Calu3 (cell line): ENCODE measurements at places on chromosomes 2 and 18. TPM values are rescaled to one million over a fixed set of nuclear protein-coding genes. Genes with fewer than 3 reads are reported as not detected.

Gene PLCD4
- 0.38 and 0.95 TPM in 2 replicates for total RNA-seq

Gene FKBP1B
- total RNA-seq: 5.9 and 8.2 TPM in 2 replicates

Gene TDRD15
- not detected in 2 replicates for total RNA-seq

Gene MFF
- 72.4 and 82.3 TPM in 2 replicates for total RNA-seq

Gene RAB11FIP5
- 20.2 and 27.1 TPM in 2 replicates for total RNA-seq

Gene CYP26B1
- 3.0 and 5.1 TPM in 2 replicates for total RNA-seq

Gene DSC1
- total RNA-seq: not detected in 2 replicates

Gene ITGB1BP1
- 87.0 and 93.1 TPM in 2 replicates for total RNA-seq

Gene GATA6
- total RNA-seq: 54.6 and 58.4 TPM in 2 replicates

Gene INPP5D
- not detected in 2 replicates for total RNA-seq

Gene GAD1
- 11.2 and 11.5 TPM in 2 replicates for total RNA-seq

Gene KATNAL2
- 5.7 and 7.6 TPM in 2 replicates for total RNA-seq

Gene CFAP53
- 0.94 and 0.98 TPM in 2 replicates for total RNA-seq

Gene IL36B
- total RNA-seq: not detected in 2 replicates
